Left ventricle myocardium superior (tissue), 1 donor: ENCODE measurements at places on chromosomes 12 and 14. TPM values are rescaled to one million over a fixed set of nuclear protein-coding genes. Genes with fewer than 3 reads are reported as not detected.

The ADCY4 gene
- 26.5 TPM for total RNA-seq

The REM2 gene
- not detected for total RNA-seq

The UBR7 gene
- total RNA-seq = 22.1 TPM

The CARMIL3 gene
- 0.12 TPM for total RNA-seq

The GALNT8 gene
- 1.7 TPM for total RNA-seq

The BBOF1 gene
- 2.5 TPM for total RNA-seq

The TIMM9 gene
- 29.9 TPM for total RNA-seq

The KRT2 gene
- total RNA-seq = not detected

The IRAK4 gene
- 4.3 TPM for total RNA-seq

The ZDHHC22 gene
- not detected for total RNA-seq

The TAS2R8 gene
- not detected for total RNA-seq

The KRT73 gene
- total RNA-seq = not detected

The LGR5 gene
- total RNA-seq = not detected

The DUSP16 gene
- 12.9 TPM for total RNA-seq

The SAMD15 gene
- 0.77 TPM for total RNA-seq

The RND1 gene
- total RNA-seq = 0.27 TPM

The KRT85 gene
- total RNA-seq = not detected

The ZCRB1 gene
- 58.6 TPM for total RNA-seq

The TAS2R46 gene
- total RNA-seq = 0.27 TPM

The CLEC2D gene
- 4.2 TPM for total RNA-seq

The ACOT2 gene
- 217 TPM for total RNA-seq

The CLEC7A gene
- 2.8 TPM for total RNA-seq

The OTX2 gene
- not detected for total RNA-seq

The P2RX2 gene
- not detected for total RNA-seq

The INSM2 gene
- not detected for total RNA-seq

The NGB gene
- not detected for total RNA-seq

The LRP6 gene
- total RNA-seq = 27.3 TPM

The EIF2S3B gene
- not detected for total RNA-seq

The ZNF891 gene
- 1.0 TPM for total RNA-seq

The SCN8A gene
- 0.22 TPM for total RNA-seq

The SLC35F4 gene
- not detected for total RNA-seq

The ACOT4 gene
- 0.84 TPM for total RNA-seq

The CRIP1 gene
- total RNA-seq = 59.4 TPM
